ENCODE measurements at places on chromosomes 4 and X. TPM values are rescaled to one million over a fixed set of nuclear protein-coding genes. Genes with fewer than 3 reads are reported as not detected.

GRCh38 chrX:99654188-99654587, 755.9 kb downstream of the PCDH19 start:
- no peaks in the 10 kb centered on the region for H3K27me3 ChIP-seq
- H3K4me3 ChIP-seq: no peak overlapping the region
- H3K27ac ChIP-seq: no peak overlapping the region
- H3K36me3 ChIP-seq: no peaks in the 10 kb centered on the region
- no peak for DNase-seq
- H3K4me1 ChIP-seq: no peaks in the 10 kb centered on the region

The CENPI gene
- total RNA-seq: 19.3 TPM

The INPP4B gene
- 64.9 TPM for total RNA-seq

- H3K27me3 ChIP-seq: no peaks in the 10 kb centered on the region
- H3K4me1 ChIP-seq: peaks cover 18% of the 10 kb centered on the region
- no peaks in the 10 kb centered on the region for H3K36me3 ChIP-seq
- no peak overlapping the region for H3K4me3 ChIP-seq
Observed at GRCh38 chr4:139210486-139210885, 33.5 kb upstream of the ELF2 start.

The RBM41 gene
- total RNA-seq: 25.7 TPM

The CSAG1 gene
- total RNA-seq: not detected

- no peak overlapping the region for H3K4me3 ChIP-seq
- no peaks in the 10 kb centered on the region for H3K4me1 ChIP-seq
- no peak for DNase-seq
- peaks cover 21% of the 10 kb centered on the region for H3K27me3 ChIP-seq
- H3K36me3 ChIP-seq: no peaks in the 10 kb centered on the region
Observed at GRCh38 chrX:148917441-148917840, 417.0 kb downstream of the AFF2 start.

The SPATA18 gene
- 0.24 TPM for total RNA-seq

GRCh38 chrX:66232296-66232695, 68.2 kb downstream of the HEPH start:
- no peaks in the 10 kb centered on the region for H3K4me1 ChIP-seq
- H3K4me3 ChIP-seq: no peak overlapping the region
- no peaks in the 10 kb centered on the region for H3K36me3 ChIP-seq
- H3K27me3 ChIP-seq: peaks cover 19% of the 10 kb centered on the region
- DNase-seq: no peak
- no peak overlapping the region for H3K27ac ChIP-seq

DNA sequence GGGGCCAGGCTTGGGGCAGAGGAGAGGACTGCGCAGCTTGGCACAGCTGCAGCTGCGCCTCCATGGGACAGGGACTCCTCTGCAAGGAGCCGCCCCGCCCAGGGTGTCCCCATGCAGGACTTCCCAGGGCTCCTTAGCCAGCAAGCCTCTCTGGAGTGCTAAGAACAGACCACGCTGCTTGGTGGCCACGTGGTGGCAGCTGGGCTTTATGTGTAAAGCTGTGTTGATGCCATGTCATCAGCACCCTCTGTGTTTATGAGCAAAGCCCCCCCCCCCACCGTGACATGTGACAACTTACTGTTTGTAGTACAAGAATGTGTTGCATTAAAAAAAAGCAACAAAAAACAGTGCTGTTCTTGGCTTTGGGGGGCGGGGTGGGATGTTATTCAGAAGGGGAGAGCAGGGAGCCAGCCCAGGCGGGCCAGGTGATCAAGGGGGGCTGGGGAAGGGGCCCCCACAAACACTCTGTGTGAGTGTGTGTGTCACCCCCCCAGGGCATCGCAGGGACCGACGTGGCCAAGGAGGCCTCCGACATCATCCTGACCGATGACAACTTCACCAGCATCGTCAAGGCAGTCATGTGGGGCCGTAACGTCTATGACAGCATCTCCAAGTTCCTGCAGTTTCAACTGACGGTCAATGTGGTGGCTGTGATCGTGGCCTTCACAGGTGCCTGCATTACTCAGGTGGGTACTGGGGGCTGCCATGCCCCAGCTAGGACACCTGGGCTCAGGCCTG, 40.3 kb downstream of the ATP2B3 start:
- no peak overlapping the region for H3K27ac ChIP-seq
- no peaks in the 10 kb centered on the region for H3K36me3 ChIP-seq
- peaks cover 8% of the 10 kb centered on the region for H3K27me3 ChIP-seq
- H3K4me1 ChIP-seq: no peaks in the 10 kb centered on the region
- no peak for DNase-seq
- H3K4me3 ChIP-seq: no peak overlapping the region

DNA sequence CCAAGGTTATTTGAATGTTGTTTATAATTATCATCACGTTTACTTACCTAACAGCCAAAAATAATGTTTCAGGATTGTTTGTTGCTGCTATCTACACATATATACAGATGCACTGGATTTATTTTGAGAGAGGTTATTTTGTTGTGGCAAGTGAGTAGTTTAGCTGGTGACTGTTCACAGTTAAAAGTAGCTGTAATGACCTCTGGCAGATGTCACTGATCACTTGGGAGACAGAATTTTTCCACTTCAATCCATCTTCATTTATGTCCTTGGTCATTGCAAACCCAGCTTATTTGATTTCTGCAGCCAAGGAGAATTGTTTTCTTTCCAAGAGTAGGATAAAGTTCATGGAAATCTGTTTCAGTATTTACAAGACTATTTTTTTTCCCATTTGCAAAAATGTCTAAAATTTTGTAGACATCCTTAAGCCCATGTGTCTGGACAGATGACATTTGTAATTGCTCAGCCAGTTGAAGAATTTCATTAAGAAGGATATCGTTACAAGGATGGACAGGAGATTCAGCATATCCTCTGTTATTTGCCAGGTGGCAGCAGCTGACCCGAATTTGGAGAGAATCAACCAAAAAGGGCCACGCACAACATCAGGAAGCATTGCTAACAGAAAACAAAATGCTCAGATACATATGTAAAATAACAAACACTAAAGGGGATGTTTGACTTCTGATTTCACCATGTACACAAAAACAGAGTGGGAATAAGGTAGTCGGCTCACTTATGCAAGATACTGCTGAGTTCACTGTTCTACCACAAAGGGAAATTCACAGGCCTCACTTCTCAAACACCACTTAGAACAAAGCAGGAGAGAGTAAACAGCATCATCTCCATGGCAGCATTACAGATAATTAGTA, 64.5 kb downstream of the GPRIN3 start:
- peak overlapping the region; percentile 75 for H3K27ac ChIP-seq
- DNase-seq: peak; percentile 18
- peaks cover 53% of the 10 kb centered on the region for H3K4me1 ChIP-seq
- H3K36me3 ChIP-seq: peaks cover 3% of the 10 kb centered on the region

DNA sequence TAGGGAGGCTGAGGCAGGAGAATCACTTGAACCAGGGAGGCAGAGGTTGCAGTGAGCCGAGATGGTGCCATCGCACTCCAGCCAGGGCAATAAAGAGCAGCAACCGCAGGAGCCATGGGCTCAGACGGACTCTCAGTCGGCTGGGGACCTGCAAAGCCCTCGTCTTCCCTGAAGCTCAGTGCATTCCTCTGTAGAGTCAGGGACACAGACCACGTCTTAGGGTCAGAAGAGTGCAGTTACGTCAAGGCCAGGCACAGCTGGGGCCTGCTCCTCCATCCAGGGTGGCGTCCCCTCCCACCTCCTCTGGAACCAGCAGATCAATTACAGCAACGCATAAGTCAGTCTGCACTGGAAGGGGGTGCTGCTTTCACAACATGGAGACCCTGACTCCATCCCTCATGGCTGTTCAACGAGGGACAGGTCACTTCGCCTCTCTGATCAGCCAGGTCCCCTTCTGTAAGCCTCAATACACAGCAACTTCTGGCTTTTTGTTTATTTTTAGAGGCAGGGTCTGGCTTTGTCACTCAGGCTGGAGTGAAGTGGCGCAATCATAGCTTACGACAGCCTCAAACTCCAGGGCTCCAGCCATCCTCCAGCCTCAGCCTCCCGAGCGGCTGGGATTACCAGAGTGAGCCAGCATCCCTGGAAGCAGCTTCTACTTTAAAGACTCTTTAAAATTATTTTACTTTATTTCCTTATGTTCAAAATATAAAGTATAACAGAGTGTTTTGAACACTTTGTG, 76.4 kb downstream of the ZFYVE28 start:
- no peak overlapping the region for H3K27ac ChIP-seq
- no peaks in the 10 kb centered on the region for H3K27me3 ChIP-seq
- H3K36me3 ChIP-seq: peaks cover 3% of the 10 kb centered on the region
- no peak overlapping the region for H3K4me3 ChIP-seq
- H3K4me1 ChIP-seq: peaks cover under 1% of the 10 kb centered on the region
- no peak for DNase-seq

DNA sequence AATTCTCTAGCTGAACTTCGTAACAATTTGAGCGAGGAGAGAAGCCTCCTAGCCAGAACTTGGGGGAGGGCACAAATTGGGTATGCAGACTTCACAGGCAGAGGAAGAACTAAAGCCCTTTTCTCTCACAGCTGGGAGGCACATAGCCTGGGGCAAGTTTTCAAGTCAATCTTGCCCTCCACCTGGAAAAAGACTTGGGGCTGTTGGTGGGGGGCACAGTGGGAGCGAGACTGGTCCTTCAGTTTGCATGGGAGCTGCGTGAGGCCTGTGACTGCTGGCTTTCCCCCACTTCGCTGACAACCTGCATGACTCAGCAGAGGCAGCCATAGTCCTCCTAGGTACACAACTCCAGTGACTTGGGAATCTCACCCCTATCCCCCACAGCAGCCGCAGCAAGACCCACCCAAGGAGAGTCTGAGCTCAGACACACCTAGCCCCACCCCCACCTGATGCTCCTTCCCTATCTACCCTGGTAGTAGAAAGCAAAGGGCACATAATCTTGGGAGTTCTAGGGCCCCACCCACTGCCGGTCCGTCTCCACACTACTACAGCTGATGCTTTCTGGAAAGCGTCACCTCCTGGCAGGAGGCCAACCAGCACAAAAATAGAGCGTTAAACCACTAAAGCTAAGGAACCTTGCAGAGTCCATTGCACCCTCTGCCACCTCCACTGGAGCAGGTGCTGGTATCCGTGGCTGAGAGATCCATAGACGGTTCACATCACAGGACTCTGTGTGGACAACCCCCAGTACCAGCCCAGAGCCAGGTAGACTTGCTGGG, 160.8 kb downstream of the CBLL2 start:
- no peak for DNase-seq
- no peaks in the 10 kb centered on the region for H3K36me3 ChIP-seq
- no peak overlapping the region for H3K27ac ChIP-seq
- no peaks in the 10 kb centered on the region for H3K27me3 ChIP-seq
- no peak overlapping the region for H3K4me3 ChIP-seq

DNA sequence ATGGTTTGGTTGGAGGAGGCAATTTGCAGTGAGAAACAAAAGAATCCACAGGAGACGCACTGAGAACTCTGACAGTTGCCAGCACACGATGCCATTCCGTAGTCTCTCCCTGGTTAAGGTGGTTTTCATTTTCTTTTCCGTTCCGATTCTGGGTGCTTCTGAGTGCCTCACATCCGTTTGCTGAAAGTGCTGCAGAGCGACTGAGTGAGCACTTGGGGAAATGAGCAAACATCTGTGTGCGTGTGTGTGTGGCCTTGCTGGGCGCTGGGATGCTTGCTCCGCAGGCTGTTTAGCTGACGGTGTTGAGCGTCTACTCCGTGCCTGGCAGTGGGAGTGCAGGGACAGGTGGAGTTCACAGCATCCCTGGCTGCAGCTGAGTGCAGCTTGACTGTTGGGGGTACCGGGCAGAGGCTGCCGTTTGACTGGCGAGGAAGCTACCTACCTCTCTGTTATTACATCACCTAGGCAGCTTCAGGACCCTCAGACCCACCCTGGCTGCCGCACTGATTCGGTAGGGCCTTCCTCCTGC, 49.3 kb downstream of the SORCS2 start:
- H3K27ac ChIP-seq: no peak overlapping the region
- H3K4me1 ChIP-seq: no peaks in the 10 kb centered on the region
- H3K27me3 ChIP-seq: no peaks in the 10 kb centered on the region
- H3K36me3 ChIP-seq: no peaks in the 10 kb centered on the region
- DNase-seq: no peak
- H3K4me3 ChIP-seq: no peak overlapping the region

DNA sequence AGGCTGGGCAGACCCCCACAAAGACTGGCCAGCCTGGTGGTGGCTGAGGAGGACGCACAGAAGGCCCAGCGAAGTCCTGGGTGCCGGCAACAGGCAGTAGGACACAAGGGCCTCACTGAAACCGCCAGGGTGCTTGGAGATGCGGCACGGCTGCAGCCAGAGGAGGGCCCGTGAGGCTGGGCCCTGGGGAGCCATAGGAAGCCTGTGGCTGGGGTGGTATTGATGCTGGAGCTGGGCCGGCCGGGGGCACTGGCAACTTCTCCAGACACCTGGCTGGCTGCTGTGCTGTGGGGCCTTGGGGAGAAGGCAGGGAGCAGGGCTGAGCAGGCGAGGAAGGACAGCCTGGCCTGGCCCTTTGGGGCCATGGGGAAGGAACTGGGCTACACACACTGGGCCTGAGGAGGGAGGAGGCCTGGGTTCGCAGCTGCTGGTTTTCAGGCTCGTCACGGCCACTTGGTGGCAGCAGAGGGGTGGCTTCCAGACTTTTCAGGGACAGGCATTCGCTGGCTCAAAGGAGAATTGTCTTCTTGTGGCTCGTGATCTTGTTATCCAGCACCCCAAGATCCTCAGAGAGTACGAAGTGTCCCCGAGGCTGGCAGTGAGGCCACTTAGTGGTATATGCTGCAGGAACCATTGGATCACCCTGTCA, 37.2 kb downstream of the ATP2B3 start:
- H3K4me3 ChIP-seq: no peak overlapping the region
- H3K27ac ChIP-seq: no peak overlapping the region
- no peaks in the 10 kb centered on the region for H3K4me1 ChIP-seq
- H3K27me3 ChIP-seq: peaks cover 16% of the 10 kb centered on the region

DNA sequence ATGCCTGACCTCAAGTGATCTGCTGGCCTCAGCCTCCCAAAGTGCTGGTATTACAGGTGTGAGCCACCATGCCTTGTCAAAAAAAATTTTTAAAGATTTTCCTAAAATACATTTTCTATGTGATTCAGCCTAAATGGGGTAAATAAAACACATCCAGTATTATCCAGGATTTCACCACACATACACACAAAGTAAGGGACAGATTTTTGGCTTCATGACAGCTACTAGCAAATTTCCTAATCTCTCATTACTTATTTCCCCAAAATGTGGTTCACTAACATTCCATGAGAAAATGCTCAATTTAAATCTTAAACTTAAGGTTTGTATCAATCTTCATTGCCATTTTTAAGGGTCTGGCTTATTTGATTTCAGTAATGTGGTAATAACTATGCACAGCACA, 348.5 kb upstream of the INTU start:
- no peaks in the 10 kb centered on the region for H3K4me1 ChIP-seq
- H3K36me3 ChIP-seq: no peaks in the 10 kb centered on the region
- no peak overlapping the region for H3K4me3 ChIP-seq
- H3K27me3 ChIP-seq: no peaks in the 10 kb centered on the region
- no peak overlapping the region for H3K27ac ChIP-seq

The CPLX1 gene
- 1.9 TPM for total RNA-seq

The GLUD2 gene
- 0.23 TPM for total RNA-seq

The FAM133A gene
- total RNA-seq: not detected

DNA sequence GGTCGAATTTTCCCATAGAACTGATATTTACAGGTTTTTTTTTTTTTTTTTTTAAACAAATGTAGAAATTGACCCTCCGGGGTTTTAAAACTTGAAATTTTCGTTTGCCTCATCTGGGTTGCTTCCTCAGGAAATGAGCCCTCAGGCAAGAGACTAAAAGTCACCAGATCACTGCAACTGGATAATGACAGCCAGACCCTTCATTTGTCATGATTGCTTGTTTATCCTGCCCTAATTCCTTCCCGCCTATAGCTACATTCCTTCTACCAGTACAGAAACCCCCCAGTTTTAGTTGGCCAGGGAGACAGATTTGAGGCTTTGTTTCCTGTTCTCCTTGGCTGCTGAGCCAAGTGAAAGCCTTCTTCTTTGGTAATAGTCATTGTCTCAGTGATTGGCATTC, 44.0 kb upstream of the IGFBP7 start:
- no peak overlapping the region for H3K4me3 ChIP-seq
- H3K27me3 ChIP-seq: peaks cover 39% of the 10 kb centered on the region
- no peak for DNase-seq
- no peaks in the 10 kb centered on the region for H3K36me3 ChIP-seq
- H3K27ac ChIP-seq: no peak overlapping the region

The TRMT44 gene
- total RNA-seq: 26.7 TPM

Measured in activated T-cell treated with anti-CD3 and anti-CD28 coated beads, Interleukin-2, amount 50 U/mL, for 72 hours (primary cell).